ENCODE measurements at places on chromosomes 7 and 10. TPM values are rescaled to one million over a fixed set of nuclear protein-coding genes. Genes with fewer than 3 reads are reported as not detected.

DNA sequence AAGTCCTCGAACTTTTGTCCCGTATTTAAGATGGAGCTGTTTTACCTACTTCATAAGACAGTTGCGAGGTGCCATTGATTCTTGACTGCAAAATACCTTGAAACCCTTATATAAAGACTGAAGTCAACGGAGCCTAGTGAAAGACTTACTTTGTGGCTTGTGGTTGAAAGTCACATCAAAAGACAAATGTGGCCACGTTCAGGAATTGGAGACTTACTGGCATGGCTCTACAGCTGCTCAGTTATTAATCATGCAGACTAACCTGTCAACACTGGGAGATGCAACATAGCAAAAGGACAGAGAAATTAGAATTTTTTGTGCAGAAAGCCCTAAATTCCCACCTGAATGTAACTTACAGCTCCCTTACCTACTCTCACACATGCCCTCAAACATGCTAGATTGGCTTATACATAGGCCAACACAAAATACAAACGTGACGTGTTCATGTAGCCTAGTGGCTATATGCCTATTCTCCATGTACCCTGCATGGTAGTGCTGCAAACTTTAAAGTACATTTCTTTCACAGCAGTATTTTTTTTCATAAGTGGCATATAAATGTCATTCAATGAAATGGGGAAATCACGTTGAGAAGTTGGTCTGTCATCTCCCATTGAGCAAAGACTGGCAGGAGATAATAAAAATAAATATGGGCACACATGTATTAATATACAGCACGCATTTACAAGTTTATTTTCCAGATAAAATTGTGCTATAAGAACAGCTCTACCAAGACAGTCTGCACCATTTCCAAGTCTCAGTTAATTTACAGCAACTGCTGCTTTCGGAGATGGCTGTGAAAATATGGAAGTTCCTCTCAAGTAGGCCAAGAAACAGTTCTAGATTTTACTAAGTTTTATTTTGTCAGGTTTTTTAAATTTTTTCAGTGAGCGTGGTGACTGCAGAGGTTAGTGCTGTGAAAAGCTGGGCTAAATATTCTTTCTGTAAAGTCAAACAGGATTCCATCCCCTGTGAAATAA is 170.4 kb upstream of the C7orf33 start:
- no peaks in the 10 kb centered on the region for H3K36me3 ChIP-seq
- no peak overlapping the region for H3K4me3 ChIP-seq
- no peak overlapping the region for H3K27ac ChIP-seq

GRCh38 chr10:2509081-2509531 is 558.2 kb upstream of the PFKP start:
- no peak for DNase-seq
- no peak overlapping the region for H3K4me3 ChIP-seq
- no peak overlapping the region for H3K27ac ChIP-seq
- no peaks in the 10 kb centered on the region for H3K27me3 ChIP-seq
- no peaks in the 10 kb centered on the region for H3K36me3 ChIP-seq

- H3K4me3 ChIP-seq, result no peak overlapping the region
- H3K4me1 ChIP-seq, result no peaks in the 10 kb centered on the region
- no peak overlapping the region for H3K27ac ChIP-seq
- H3K27me3 ChIP-seq, result no peaks in the 10 kb centered on the region
- DNase-seq, result no peak
Observed at GRCh38 chr7:42833411-42833810, 78.5 kb downstream of the C7orf25 start.

GRCh38 chr10:85613391-85613790 is 753.2 kb downstream of the GRID1 start:
- H3K27me3 ChIP-seq, result no peaks in the 10 kb centered on the region
- no peak for DNase-seq
- H3K4me1 ChIP-seq, result no peaks in the 10 kb centered on the region
- H3K27ac ChIP-seq, result no peak overlapping the region
- no peaks in the 10 kb centered on the region for H3K36me3 ChIP-seq

DNA sequence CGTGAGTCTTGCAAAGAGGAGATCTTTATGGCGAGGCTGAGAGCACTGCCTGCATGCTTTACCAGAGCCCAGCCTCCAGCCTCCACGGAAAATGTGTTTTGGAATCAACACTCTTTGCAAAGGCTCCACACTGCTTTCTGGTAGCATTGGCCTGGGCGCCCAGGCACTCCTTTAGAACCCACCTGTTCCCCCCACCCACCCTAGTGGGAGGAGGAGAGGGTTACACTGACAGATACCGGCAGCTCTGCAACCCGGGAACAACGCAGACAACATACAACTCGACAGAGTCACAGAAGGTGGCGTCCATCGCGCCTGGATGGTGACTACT is 5.5 kb upstream of the MNX1 start:
- no peaks in the 10 kb centered on the region for H3K36me3 ChIP-seq
- no peak overlapping the region for H3K4me3 ChIP-seq
- peaks cover 27% of the 10 kb centered on the region for H3K4me1 ChIP-seq
- H3K27me3 ChIP-seq, result no peaks in the 10 kb centered on the region

ETV1 gene
- total RNA-seq, result 0.52 TPM

NPC1L1 gene
- 5.9 TPM for total RNA-seq
